Endothelial cell (in vitro differentiated cells): ENCODE measurements at places on chromosomes 11 and 22. TPM values are rescaled to one million over a fixed set of nuclear protein-coding genes. Genes with fewer than 3 reads are reported as not detected.
A peak's percentile ranks its signal among the peaks of the same experiment; 100 is the strongest.

DNA sequence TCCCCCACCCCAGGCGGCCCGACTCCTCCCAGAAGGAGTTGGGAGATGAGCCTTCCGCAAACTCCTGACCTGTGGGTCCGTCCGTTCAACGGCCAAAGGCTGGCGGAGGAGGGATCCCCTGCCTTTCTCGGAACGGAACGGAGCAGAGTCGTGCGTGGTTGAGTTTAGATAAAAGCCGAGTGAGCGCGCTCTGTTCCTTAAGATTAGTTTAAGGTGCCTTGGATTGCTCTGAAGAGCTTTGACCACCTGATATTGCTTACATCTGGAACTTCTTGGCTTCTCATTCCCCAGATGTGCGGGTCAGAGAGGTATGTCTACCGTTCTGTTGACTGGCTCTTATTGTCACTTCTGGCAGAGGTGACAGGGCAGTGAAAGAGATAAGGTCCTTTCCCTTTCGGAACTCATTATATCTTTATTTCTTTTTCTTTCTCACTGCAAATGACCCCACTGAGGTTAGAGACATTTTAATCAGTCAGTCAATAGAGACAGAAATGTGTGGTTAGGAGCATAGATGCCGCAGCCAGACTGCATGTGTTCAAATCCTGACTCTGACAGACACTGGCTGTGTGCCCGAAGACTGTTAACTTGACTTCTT lies at the start of gene TRIM6:
TRIM6 (plus strand) TSS at position 31 of the 595 bp plus-strand sequence; CDS start at position 292, 261 bp downstream.
- DNase-seq: peak; percentile 47

GRCh38 chr22:40396882-40397281 lies 26.5 kb downstream of the SGSM3 start:
- DNase-seq: peak; percentile 74

GRCh38 chr11:81286550-81286949 lies 1447.1 kb downstream of the FAM181B start:
- no peak for DNase-seq

GRCh38 chr22:33379836-33380235 lies 321.7 kb upstream of the SYN3 start:
- DNase-seq: no peak

DNA sequence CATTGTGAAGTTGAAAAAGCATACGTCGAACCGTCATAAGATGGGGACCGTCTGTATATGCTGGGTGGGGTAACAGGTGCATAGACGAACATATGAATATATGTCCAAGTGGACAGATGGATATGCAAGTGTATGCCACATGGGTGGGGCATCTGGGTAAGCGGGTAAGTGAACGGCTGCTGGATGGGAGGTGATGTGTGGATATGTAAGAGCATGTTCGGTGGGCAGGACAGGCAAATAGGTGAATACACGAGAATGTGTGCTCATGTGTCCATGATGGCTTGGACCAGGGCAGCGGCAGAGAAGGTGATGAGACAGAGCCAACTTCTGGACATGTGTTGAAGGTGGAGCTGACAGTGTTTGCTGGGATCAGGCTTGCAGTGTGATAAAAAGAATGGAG lies 12.0 kb downstream of the IFITM10 start:
- no peak for DNase-seq

DNA sequence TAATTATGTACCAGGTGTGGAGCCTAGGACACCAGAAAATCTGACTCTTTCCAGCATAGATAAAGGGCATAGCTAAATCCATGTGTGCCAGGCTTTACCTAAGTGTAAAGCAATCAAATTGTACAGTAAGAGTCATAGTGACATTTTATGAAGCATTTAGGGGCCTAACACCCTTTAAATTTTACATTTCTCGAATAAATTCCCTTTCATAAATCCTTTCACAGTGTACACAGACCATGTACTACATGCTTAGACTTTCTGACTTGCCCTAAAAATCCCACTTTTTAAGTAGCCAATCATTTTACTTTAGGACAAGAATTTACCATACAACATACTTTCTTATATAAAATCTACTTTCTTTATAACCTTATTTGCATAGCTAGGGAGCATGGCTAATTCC lies 727.6 kb upstream of the LUZP2 start:
- no peak for DNase-seq

- no peak for DNase-seq
Observed at GRCh38 chr22:50084080-50084477, 1.1 kb downstream of the MLC1 start.

DNA sequence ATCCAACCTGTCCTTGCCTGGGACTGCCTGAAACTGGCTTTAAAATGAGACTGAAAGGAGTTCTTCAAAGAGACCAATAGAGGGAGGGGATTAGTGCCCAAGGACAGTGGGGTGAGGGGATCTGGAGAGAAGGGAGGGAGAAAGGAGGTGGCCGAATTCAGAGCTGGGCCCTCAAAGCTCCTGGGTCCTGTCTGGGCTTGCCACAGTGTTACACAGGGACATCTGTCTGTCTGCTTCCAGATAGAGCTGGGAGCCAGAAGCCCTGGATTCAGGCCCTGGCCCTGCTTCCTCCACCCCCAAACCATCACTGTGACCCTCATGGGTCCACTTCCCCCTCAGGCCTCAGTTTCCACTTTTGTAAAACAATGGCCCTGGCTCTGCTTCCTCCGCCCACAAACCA lies 3.6 kb downstream of the KCNJ4 start:
- DNase-seq: no peak

GRCh38 chr11:90930252-90930651 lies 707.4 kb upstream of the CHORDC1 start:
- no peak for DNase-seq

GRCh38 chr11:71342951-71343827 lies 90.8 kb upstream of the SHANK2 start:
- DNase-seq: peak; percentile 66

- no peak for DNase-seq
Observed at GRCh38 chr11:32931606-32932005, 39.0 kb downstream of the QSER1 start.

- DNase-seq: no peak
Observed at GRCh38 chr11:68992743-68993255, 12.0 kb upstream of the MRGPRD start.

DNA sequence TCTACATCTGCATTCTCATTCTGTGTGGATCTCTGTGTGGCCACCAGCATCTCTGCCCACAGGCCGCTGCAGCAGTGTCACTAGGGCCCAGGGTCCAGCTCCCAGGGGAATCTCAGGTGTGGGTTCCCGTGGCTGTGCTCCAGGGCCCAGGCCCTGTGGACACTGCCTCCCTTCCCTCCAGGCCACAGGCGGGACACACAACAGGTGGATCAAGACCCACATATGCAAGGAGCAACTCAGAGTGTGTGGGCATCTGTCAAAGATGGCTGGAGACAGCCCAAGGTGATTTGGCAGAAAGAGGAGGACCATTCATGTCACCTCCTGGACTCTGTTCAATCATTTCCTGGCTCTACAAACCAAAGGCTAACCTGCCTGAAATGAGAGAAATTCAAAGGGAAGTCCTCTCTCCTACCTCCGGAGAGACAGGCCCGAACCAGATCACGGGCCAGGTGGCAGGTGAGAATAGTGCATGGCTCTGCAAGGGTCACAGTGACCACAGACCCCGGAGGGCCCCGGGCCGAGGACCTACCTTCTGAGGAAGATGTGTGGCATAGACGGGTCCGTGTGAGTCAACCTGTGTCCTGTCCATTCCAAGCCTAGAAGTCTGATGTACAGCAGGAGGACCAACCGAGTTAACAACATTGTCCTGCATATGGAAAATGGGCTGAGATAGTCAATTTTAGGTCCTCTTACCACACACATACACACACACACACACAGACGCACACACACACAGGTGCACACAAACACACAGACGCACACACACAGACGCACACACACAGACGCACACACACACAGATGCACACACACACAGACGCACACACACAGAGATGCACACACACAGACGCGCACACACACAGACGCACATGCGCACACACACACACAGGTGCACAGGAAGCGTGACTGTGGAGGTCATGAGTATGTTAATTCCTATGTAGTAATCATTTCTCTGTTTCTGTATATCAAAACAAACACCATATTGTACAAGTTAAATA lies 1068.5 kb downstream of the BRD1 start:
- no peak for DNase-seq

- no peak for DNase-seq
Observed at GRCh38 chr22:39332441-39333064, 13.1 kb upstream of the RPL3 start.

- DNase-seq: no peak
Observed at GRCh38 chr11:130763087-130763980, 152.9 kb downstream of the SNX19 start.

DNA sequence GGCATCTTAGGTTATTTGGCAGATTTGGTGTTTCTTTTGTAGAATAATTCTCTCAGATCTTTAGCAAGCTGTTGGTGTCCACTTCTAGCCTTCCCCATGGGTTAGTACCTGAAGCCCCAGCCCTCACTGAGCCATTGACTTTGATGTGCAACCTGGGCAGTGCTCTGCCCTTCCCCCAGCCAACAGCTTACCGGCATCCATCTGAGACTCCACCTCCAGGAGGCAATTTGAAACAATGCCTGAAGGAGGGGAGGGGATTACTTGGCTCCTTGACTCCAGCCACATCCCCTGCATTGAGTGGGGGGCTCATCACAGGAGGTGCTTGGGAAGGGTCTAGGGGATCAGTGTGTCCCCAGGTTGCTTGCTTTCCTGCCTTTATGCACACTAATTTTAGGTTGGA lies 114.8 kb downstream of the TRIM29 start:
- no peak for DNase-seq

DNA sequence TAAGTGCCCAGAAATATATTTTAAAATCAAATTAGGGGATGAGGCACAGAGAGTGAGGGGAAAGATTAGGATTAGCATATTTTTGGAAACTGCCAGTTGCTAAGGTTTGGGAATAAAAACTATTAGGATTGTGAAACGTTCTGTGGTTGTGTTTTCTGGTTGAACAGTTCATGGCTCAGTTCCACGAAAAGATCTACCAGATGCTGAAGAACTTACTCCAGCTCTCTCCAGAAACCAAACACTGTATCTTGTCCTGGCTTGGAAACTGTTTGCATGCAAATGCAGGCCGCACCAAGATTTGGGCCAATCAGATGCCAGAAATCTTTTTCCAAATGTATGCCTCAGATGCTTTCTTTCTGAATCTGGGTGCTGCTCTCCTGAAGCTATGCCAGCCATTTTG lies 15.3 kb downstream of the UBE4A start:
- no peak for DNase-seq

DNA sequence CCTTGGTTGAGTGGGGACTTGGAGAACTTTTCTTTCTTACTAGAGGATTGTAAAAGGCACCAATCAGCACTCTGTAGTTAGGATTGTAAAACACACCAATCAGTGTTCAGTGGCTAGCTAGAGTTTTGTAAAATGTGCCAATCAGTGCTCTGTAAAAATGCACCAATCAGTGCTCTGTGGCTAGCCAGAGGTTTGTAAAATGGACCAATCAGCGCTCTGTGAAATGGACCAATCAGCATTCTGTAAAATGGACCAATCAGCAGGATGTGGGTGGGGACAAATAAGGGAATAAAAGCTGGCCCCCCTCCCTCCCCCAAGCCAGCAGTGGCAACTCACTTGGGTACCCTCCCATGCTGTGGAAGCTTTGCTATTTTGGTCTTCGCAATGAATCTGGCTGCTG lies 5.5 kb upstream of the DRG1 start:
- no peak for DNase-seq

DNA sequence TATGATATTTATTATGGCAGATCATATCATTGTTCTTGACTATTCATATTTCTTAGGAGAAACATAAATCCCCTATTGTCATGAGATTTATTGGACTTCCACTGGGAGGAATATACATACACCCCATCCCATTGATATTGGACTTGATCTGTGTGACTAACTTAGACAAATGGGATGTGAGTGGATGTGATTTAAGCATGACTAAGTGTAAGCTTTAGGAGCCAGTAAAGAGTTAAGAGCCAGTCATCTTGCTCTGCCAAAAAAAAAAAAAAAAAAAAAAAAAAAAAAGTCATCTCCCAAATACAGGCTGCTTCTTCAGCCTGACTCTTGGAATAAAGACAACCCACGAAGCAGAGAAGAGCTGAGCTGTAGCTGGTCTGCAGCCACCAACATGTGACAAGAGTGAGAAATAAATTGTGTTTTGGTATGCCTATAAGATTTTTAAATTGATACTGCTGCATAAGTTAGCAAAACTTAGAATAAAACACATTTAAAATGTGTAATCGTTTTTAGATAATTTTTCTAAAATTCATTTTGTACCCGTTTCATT lies 595.0 kb upstream of the LRRC4C start:
- no peak for DNase-seq

DNA sequence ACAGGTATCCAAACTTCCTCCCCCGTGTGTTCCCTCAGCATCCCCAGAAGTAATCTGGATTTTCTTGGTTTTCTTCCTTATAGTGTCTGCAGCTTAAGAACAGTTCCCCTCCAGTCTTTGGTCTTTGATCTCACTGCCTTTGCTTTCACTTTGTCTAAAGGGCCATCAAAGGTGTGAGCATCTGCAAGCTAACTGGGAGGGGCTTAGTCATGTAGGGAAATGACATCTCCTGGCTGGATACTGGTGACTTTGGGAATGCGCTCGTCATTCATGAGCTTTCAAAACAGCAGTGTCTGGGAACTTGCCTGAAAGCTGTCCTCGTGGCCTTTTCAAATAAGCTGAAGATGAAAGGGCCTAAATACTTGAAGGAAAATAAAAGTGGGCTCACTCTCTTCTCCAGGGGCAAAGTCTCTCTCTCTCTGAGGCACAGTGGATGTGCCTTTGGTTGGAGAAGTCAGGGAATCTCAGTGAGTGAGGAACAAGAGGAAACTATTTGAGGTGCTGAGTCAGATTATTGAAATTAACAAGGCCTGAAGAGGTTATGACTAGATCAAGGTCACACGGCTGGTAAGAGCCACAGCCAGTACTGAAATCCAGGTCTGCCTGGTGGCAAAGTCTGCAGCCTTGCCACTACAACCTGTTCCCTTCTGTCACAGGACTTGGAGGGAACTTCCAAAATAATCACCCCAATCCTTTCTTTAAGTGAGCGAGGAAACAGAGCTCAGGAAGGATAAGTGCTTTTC lies 45.6 kb upstream of the TENM4 start:
- DNase-seq: no peak

SLC15A3 gene
- total RNA-seq: 0.62 TPM

SIK3 gene
- 29.4 TPM for total RNA-seq

GPR83 gene
- total RNA-seq: 0.31 TPM

MMP12 gene
- not detected for total RNA-seq

SCGB1D2 gene
- total RNA-seq: not detected

WNT7B gene
- not detected for total RNA-seq

OR6T1 gene
- total RNA-seq: not detected

MISFA gene
- 2.8 TPM for total RNA-seq

OR4C16 gene
- total RNA-seq: not detected

ALDH3B1 gene
- total RNA-seq: not detected

DRD4 gene
- 0.33 TPM for total RNA-seq

MTNR1B gene
- total RNA-seq: not detected

MAPK8IP2 gene
- total RNA-seq: 0.69 TPM

TMEM45B gene
- not detected for total RNA-seq

VSIG2 gene
- total RNA-seq: 8.6 TPM
